ENCODE measurements at places on chromosomes 4 and X.

GRCh38 chr4:105145156-105145902 is 1.3 kb upstream of the TET2 start:
- no peak for DNase-seq

DNA sequence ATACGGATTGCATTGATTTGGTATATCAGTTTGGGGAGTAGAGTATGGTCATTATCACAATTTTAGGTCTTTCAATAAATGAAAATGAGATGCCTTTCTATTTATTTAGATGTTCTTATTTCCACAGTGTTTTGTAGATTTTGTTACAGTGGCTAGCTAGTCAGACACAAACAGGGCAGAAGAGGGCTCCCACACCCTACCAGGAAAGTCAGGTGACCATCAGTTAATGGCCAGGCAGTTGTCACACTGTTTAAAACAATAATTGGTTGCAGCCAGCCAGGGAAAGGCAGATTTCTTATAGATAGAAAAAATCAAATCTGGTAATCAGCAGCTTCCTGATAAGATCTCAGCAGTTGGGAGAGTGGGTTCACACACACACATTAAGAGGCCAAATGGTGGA is 57.2 kb downstream of the UGT2B17 start:
- no peak for DNase-seq

GRCh38 chrX:115259238-115259875 is 25.5 kb upstream of the LRCH2 start:
- no peak for DNase-seq

GRCh38 chrX:130393451-130394074 is 8.1 kb upstream of the GPR119 start:
- DNase-seq, result peak; percentile 0

DNA sequence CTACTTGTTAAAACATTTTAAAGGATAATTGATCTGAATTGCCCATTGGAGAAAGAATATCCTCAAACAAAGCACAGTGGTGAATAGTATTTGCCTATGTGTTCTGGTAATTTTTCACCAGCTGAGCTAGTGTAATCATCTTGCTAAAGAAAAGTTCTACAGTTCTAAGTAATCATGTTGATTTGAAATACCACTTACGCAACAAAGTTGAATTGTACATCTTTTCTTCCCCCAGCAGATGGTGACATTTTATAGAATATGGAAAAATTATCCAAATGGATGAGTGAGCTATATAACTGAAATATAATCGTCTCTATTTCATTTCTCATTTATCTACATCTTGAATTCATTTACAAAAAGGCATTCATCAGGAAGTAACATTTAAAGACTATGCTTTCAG is 9.7 kb upstream of the ZNF674 start:
- peak; percentile 26 for DNase-seq

- no peak for DNase-seq
Measured at GRCh38 chr4:159292137-159292896, 189.4 kb downstream of the RAPGEF2 start.

DNA sequence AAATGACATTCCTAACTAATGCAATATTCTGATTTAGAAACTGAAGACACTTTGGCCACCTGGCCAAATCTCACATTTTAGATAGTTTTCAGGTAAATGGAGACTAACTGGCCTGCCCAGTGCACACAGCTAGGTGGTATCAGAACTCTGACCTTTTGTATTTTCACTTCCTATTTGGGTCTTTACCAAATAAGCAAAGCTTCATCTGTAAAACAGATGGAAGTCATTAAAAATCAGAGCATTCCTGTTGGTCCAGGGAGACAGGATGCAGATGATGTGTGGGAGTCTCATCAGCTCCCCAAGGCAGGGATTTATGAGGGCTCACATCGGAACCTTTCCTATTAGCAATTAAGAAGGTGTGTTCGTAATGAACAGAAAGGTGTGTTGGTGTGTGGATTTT is 57.7 kb downstream of the ARHGAP10 start:
- no peak for DNase-seq

- DNase-seq, result no peak
Measured at GRCh38 chr4:151940926-151941617, 180.3 kb upstream of the GATB start.

- no peak for DNase-seq
Measured at GRCh38 chrX:139783959-139784358, 76.0 kb upstream of the MCF2 start.

DNA sequence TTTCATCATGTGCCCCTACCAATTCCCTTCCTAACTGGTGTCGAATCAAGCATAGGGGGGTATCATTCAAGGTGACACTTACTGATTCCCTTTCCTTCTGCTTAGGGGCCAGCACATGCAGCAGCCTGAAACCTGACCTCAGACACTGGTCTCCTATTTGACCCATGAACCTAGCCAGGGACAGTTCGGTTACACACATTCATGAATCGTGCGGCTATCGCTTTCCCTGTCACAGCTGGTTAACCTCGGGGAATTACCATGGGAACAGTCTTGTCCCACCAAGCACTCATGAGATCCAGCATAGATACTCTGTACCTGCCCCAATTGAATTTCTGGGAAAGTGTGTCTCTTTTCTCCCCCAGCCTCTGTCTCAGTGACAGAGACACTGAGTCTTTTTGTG is 140.4 kb downstream of the ZNF674 start:
- DNase-seq, result no peak

DNA sequence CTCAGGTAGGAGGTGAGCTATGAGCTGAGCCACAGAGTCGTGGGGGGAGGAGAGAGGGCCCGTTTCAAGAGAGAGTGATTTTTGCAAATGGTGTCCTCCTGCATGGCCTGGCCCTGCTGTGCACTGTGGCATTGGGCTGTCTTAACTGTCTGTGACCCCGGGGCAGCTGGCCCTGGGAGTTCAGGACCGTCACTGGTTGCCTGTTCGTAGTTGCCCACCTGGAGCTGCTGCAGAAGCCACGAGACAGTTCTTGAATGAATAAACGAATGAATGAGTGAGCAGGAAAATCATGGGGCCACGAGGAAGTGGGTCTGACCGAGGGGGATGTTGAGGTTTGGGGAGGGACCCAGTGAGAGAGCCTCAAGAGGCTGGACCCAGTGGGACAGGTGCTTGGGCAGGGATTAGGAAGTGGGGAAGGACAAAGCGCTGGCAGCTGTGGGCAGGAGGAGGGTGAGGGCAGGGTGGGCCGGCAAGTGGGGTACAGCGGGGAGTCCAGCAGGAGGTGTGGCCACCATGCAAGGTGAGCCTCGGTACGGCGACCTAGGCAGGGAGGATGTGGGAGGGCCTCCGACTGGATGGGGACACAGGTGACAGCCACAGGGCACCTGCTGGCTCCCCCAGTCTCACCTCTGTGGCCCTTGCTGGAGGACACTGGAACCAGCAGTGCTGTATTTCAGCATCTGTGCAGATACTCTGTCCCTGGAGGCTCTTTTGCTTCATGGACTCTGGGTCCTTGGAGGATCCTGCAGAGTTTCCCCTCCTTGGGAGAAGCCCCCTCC is 10.2 kb downstream of the RGS12 start:
- no peak for DNase-seq

GRCh38 chr4:187333151-187333550 is 609.5 kb upstream of the FAT1 start:
- no peak for DNase-seq

- no peak for DNase-seq
Measured at GRCh38 chr4:16027626-16028025, 56.2 kb downstream of the PROM1 start.

- DNase-seq, result no peak
Measured at GRCh38 chrX:153495362-153495751, 577 bp downstream of the BGN start.

DNA sequence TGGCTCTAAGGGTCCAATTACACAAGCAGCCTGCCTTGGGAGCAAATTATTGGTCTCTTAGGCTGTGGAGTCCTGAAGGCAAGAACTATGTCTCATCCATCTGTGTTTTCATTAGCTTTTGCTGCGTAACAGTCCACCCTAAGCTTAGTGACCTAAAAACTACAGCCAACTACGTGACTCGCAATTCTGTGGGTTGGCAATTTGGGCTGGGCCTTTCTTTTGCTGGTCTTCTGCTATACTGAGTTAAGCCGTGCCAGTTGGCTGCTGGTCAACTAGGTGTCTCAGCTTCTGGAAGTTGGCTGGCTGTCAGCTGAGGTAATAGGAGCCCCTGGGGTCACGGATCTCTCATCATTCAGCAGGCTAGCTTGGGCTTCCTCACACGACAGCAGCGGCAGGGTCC is 205.6 kb upstream of the S100G start:
- DNase-seq, result no peak

DNA sequence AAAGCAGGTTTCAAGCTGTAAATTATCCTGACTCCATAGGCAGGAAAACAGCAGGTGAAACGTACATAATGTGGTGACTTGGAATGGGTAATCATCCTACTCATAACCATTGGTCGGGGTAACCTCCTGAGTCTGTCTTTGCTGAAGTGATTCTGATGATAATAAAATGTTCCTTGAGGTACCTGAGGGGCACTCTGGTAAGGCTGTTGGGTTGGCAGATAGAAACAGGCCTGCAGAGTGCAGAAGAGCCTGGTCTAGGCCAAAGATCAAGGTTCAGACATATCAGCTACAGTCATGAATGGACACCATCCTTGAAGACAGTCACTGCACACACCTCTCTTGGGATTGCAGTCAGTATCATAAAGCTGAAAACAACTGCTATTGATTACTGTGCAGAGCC is 174.7 kb upstream of the RPL34 start:
- DNase-seq, result no peak

DNA sequence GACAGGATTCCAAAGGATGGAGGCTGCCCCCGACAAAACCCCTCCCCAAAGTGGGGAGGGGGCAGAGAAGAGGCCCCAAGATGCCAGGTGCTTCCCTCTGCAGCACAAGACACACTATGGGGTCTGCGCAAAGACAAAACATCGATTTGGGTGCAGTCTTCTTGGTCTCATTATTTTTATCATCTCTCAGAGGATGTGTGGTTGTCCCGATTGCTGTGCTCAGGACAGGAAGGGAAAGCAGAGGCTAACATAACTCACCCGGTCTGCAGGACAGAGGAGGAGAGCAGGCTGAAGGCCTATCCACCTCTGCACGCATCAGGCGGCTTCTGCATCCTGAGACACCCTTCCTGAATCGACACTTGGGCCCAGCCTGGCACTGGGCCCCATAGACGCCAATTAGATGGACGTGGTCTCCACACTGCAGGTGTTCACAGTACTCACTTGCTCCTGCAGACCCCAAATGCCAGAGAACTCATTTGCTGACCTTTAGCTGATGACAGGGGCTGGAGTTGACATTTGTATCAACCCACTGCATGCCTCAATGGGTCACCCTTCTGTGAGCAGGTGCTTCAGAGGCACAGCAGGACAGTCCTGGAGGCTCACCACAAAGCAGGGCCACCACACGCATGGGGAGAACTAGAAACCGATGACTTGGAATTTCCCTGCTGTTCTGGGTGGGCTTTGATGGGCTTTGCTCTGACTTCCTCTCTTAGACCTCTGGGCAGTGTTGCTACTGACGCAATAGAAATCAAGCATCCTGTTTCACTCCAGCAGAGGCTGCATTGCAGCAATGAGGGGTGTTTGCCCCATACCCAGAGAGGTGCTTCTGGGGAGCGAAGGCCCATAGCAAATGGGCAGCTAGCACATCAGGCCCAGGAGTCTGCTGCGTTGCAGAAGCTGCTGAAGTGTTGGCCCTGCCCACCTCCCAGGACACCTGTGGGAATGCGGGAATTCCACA is 96.3 kb upstream of the ENPP6 start:
- no peak for DNase-seq

DNA sequence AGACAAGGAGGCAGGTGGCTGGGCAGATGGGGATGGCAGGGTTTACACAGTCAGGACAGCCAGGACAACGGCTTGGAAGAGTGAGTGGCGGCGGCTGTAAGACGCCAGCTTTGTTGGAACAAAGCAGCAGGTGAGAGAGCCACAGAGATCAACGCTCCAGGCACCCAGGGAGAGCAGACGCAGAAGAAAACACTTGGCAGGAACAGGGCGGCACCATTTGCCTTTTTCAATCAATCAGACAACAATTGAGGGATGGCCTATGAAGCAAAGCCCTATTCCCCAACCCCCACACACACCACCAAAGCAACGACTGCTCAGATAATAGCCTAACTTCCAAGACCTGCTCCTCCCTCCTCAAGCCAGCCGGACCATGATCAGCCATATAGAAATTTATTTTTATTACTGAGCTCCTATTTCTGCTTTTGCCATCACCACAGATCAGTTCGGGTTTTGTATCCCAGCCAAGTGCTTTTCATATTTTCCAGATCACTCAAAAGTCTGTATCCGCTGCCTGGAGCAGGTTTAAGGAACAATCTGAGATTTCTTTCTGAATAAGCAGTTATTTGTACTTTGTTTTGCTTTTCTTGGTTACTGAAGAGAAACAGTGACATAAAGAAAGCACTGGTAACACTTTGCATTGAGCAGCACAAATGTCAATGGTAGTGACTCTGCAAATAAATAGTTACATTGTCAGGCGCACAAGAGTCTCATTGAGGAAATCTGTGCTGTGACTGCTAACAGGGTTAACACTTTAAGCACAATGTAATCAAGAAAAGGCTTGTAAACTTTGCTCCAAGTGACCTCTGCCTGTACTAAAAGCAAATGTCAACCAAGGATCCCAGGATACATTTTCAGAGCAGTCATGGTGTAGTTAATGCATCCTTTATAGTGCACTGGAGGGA is 81.8 kb upstream of the RBPJ start:
- DNase-seq, result no peak

GRCh38 chr4:184100297-184100885 is 117.3 kb downstream of the ENPP6 start:
- no peak for DNase-seq

DNA sequence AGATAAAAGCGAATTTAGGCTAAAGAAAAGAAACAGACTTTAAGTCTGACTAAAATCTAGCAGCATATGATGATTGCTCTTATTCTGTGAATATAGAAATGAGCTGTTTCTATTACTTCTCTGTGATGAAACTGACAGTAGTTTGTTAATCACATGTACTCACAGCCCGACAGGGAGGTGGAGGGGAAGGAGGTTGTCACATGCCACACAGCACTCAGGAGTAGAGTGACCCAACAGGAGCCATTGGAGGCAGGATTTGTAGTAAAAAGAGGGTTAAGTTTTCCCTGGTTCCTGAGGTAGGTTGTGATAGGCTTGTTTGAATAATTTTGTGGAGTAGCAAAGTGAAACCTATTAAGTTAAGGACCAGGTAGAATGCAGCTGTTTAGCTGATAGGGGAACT is 495.9 kb downstream of the CENPC start:
- no peak for DNase-seq

DNA sequence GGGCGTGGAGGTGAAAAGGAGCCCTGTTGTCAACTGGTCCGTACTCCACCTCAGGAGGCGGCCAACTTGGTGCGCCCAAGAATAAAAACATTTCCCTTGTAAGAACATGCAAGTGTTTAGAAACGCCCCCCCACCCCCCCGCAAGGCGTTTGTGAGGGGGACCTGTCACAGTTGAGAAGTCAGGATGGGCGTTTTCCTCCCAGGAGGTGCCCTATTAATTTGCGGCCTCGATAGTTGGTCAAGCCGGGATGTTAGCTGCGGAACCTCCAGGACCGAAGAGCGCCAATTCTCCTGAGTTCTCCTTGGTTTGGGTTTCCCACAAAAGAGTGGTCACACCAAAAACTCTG is 651 bp upstream of the SAP30 start:
- DNase-seq, result peak; percentile 67

Measured in CD4-positive, alpha-beta T cell treated with Interleukin-2 at 100 ng/mL for 4 hours (primary cell).